GM23338 (cell line): ENCODE measurements at places on chromosomes 7 and 10.

DNA sequence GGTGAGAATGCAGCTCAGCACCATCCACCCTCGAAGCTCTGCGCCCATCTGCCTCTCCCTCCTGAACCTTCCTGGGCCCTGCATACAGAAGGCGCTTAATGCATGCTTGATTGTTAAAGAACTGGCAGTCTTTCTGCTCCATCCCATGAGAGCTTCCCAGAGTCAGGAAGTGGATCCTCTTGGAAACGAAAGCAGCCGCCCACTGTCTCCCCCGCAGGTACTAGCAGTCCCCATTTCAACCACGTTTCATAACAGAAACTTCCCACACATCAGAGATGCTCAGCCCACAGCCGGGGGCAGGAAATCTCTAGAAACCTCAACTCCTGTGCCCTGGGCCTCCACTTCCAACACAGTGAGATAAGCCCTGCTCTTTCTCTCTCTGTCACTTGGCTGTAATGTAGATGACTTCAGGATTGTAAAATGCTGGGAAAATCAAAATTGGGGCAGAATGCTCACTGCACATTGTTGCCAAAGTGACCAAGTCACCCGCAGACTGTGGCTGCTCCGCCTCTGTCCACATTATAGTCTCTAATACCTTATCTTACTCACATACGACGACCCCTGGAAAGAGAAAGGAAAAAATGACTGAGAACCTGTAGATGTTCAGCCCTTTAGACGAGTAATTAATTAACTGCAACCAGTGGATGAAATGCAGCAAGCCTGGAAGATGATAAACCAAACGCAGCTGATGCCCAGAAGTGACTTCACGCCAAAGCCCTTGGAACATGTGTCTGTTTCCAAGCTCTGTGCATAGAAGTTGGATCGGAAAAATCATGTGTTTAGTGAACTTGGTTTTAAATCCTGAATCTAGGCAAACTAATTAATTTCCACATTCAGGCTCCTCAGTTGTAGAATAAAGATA is 28.5 kb downstream of the GSDME start:
- DNase-seq: no peak

DNA sequence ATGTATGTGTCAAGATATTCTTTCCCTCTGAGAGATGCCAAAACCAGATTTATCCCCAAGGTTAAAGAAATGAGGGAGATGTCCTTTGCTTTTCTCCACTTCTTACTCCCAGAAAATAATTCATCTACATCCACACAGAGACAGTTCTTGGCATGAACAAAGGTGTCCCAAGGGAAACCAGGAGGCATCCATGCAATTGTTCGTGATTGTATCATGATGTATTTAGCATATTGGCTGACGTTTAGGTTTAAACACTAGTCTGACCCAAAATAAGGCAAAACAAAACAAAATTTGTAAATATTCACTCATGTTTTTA is 223.9 kb downstream of the C7orf25 start:
- no peak for DNase-seq

- no peak for DNase-seq
Measured at GRCh38 chr10:86085686-86086085, 280.9 kb downstream of the GRID1 start.

DNA sequence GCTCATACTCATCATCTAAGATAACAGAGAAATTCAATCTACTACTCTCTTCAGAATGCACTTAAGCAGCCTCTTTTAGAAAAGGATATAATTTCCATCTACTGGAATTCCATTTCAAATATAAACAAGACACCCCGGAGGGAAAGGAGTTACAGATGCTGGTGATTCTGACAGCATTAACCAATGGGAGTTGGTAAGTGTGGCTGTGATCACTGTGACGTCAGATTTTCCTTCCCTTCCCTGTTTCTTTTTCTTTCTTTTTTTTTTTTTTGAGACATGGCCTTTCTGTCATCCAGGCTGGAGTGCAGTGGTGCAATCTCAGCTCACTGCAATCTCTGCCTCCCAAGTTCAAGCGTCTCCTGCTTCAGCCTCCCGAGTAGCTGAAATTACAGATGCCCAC is 106.6 kb downstream of the ACTR3B start:
- DNase-seq: no peak

DNA sequence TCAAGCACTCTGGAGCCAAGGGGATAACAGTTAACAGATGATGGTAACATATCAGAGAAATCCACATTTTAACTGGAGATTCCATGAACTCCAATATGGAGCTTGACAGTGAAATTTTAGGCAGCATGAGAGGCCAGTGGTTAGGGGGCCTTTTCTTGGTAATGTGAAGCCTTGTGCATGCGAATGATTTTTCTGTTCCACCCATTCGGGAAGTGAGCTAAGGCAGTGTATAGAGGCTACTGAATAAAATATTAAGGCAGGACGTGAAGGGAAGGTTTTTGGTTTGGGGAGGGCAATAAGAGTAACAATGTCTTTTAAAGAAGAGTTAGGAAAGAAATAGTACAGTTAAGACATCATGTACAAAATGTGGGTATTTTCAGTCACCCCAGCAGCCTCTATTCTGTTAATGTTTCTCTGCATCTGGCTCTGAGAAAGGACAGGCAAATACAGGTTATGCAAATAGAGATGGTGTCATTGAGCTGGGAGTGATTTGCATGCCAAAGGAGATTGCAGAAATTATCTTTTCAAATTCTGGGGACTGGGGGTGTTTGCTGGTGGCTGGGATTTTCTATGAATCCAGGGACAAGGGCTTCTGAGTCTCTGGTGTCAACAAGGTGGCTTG is 6.8 kb upstream of the TAS2R60 start:
- no peak for DNase-seq

GRCh38 chr7:90645784-90646183 is 49.7 kb downstream of the CDK14 start:
- no peak for DNase-seq

DNA sequence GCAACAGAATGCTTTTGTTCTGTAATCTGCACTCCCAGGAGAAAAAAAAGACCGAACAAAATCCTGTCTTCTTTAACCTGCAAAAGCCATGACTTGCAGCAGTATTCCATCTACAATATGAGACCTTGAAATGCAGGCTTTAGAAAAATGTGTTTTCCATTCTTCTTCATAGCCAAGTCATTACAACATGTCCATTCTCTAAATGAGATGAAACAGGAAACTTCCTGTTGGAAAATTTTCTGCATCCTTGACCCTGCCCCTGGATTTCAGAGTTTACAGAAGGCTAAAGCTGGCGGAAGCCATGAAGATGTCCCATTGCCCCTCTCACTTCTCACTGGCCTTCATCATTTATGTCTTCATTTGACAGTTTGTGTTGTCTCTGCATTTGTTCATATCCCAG is 546.4 kb downstream of the TNS3 start:
- no peak for DNase-seq

DNA sequence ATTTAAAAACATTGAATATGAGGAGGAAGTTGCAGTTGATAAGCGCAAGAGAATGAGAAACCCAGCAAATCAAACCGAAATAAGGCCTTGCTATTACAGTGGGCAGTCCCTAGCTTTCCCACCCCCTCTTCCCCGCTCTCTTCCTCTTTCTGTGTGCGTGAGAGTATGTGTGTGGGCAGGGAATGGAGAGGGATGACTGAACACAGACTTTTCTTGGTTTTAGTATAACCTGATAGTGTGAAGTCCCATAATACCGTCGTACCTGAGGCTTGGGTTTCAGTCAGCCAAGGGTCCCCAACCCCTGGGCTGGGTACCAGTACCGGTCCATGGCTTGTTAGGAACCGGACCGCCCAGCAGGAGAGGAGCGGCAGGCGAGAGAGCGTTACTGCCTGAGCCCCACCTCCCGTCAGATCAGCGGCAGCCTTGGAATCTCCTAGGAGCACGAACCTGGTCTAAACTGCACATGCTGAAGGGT is 255.3 kb downstream of the CELF2 start:
- no peak for DNase-seq

DNA sequence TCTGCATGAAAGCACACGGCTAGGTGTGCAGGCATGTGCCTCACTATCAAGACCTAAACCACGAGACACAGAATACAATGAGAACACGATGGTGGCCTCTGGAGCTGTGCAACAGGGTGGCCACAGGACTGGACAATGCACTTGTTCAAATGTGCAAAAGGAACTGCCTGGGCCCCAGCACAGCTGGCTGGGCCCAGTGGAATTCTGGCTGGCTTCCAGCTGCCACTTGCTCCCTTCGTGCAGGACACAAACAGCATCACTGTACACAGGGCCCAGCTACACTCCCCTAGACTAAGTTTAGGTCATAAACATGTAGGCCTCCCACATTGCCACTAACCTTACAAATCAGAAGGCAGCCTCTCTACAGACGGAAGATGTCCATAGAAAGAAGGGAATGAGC is 23.4 kb downstream of the DOCK4 start:
- no peak for DNase-seq

DNA sequence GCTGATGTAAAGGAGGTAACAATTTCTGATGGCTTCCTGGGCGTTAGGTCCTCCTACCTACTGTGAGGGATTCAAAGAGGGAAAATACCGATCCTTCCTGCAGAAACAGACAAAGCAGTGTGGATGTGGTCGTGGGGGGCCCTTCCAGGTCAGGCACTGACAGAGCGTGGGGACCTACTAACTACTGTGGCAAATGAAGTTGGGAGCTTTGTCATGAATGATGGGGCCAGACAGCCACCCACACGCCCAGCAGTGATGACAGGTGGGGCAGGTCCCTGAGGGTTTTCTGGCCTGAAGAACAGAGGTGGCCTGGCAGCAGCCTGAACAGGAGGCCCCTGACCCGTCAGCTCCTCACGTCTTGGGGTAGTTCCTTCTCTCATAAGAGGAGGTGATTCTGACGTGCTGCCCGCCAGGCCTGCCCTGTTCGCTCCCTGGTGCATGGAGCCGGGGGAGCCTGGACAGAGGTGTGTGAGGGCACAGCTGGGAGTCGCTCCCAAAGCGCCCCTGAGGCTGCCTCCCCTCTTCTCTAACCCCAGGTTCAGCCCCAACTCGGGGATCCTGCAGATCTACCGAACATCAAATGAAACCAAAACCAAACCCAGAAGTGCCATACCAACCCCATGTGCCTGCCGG is 4.2 kb downstream of the ATP6V0E2 start:
- DNase-seq: no peak

GRCh38 chr7:149304006-149304405 is 42.0 kb downstream of the ZNF783 start:
- no peak for DNase-seq

DNA sequence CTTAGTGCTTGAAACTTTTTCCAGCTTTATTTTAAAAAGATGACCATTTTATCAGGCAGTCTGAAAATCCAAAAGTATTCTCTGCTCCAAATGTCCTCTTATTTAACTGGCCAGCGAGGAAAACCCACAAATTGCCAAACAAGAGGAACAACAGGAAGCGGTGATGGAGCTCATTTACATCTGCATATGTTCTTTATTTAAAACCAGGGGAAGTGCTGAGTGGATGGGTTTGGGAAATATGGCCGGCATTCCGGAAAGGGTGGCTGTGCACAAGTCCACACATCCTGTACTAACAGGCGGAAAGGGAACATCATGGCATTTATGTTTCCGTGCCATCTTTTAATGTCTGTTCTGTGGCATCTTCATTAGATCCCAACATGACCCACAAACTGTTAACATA is 974.5 kb downstream of the LRMDA start:
- no peak for DNase-seq

GRCh38 chr7:104040666-104041065 is 51.2 kb upstream of the RELN start:
- DNase-seq: peak; percentile 38

- no peak for DNase-seq
Measured at GRCh38 chr10:69332278-69333010, 54.1 kb downstream of the HK1 start.

DNA sequence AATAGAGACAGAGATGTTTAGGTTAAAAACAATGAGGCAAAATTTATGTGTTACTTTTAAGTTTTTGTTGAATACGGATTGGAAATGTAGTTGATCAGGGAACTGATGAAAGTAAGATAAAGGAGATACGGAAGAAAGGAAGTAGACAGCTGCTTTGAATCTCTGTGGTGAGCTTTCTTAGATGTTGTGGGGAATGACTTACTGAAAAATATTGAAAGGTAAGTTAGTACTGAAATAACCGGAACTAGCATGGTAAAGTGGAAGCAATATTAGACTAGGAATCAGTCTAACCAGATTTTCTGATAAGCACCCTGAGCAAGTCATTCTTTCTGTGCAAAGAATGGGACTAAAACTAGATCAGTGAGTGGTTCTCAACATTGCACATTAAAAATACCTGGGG is 34.8 kb downstream of the LUC7L2 start:
- DNase-seq: no peak

GRCh38 chr10:71213127-71213621 is 804 bp downstream of the UNC5B start:
- DNase-seq: peak; percentile 80

GRCh38 chr10:52652431-52653262 is 119.9 kb downstream of the MBL2 start:
- no peak for DNase-seq

DNA sequence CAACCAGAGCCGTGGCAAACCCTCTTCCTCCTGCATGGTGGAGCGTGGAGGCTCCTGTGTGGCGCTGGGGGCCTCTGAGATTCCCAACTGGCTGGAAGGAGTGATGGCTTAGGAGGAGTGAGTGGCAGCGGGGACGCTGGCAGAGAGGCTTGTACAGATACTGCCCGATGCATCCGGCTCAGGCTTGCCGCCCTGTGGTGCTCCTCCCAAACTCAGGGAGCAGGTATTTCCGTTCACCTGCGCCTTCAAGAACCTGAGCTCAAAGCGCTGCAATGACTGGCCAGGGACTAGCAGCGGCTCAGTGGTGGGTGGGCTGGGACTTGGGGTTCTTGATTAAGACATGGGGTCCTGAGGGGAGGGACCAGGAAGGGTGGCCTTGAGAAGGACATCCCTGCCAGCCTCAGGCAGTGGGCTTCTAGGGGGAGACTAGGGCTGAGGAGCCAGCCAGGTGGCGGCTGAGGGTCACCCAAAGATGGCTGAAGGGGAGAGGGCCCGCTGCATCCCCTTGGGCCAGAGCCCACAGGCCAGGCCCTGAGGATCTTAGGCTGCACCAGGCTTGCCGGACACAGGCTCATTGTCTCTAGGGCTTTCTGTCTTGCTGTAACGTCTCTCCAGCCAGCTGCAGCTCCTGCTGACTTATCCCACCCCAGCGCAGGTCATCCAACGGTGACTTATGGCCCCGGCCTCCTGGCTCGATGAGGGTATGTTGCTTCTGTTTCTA is 3.2 kb downstream of the ZNF775 start:
- DNase-seq: no peak

DNA sequence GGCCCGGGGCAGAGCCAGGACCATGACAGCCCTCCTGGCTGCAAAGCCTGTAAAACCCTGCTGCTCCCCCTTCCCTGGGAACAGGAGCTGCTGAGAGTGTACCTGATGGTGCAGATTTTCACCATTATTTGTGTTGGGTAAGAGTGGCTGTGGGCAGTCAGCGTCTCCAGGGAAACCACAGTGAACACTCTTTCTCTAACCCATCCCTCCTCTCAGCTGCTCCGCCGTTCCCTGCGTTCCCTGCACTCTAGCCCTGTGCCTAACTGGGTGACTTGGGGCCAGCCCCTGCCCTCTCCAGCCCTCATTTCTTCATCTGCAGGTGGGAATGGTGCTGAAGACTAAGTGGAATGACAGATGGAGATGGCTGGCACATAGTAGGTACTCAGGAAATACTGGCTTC is 75.9 kb upstream of the PCBD1 start:
- no peak for DNase-seq

GRCh38 chr7:55351263-55351662 is 13.9 kb upstream of the LANCL2 start:
- DNase-seq: no peak

- no peak for DNase-seq
Measured at GRCh38 chr10:70650718-70651117, 21.6 kb upstream of the ADAMTS14 start.
